Thymus (tissue), 14 donors: ENCODE measurements at places on chromosomes 12 and 14. TPM values are rescaled to one million over a fixed set of nuclear protein-coding genes. Genes with fewer than 3 reads are reported as not detected.

The BCL2L14 gene
- 11.4 TPM for total RNA-seq

The GPD1 gene
- total RNA-seq, result 0.38 TPM

The CELA1 gene
- 0.09 TPM for total RNA-seq

The RSRC2 gene
- 75.5 TPM for total RNA-seq

The LALBA gene
- total RNA-seq, result 0.14 TPM

The OTOGL gene
- total RNA-seq, result 0.42 TPM

The GPHB5 gene
- not detected for total RNA-seq

The AMIGO2 gene
- 2.0 TPM for total RNA-seq

The SLC17A8 gene
- total RNA-seq, result 3.0 TPM

The DCAF11 gene
- total RNA-seq, result 66.7 TPM

The MGP gene
- total RNA-seq, result 14.5 TPM

The TMEM233 gene
- 1.1 TPM for total RNA-seq

The B4GALNT1 gene
- 0.57 TPM for total RNA-seq

The PLEKHD1 gene
- 0.09 TPM for total RNA-seq

The P2RX2 gene
- total RNA-seq, result 0.66 TPM

The RASSF9 gene
- total RNA-seq, result 1.2 TPM

The PTCSC3 gene
- total RNA-seq, result not detected
